ENCODE measurements at places on chromosomes 6 and 20. TPM values are rescaled to one million over a fixed set of nuclear protein-coding genes. Genes with fewer than 3 reads are reported as not detected.

Gene CDC40
- total RNA-seq: 16.2 TPM

Gene PRPF6
- 70.5 TPM for total RNA-seq

- no peak for DNase-seq
- H3K27me3 ChIP-seq: peaks cover 10% of the 10 kb centered on the region
- H3K36me3 ChIP-seq: no peaks in the 10 kb centered on the region
- no peaks in the 10 kb centered on the region for H3K4me1 ChIP-seq
- no peak overlapping the region for H3K4me3 ChIP-seq
These were observed 89.8 kb upstream of the PHACTR3 start for GRCh38 chr20:59514554-59514953.

- H3K27ac ChIP-seq: no peak overlapping the region
- H3K4me1 ChIP-seq: no peaks in the 10 kb centered on the region
- no peaks in the 10 kb centered on the region for H3K27me3 ChIP-seq
- H3K36me3 ChIP-seq: no peaks in the 10 kb centered on the region
These were observed 76.5 kb downstream of the SH3BGRL2 start for GRCh38 chr6:79707621-79708020.

DNA sequence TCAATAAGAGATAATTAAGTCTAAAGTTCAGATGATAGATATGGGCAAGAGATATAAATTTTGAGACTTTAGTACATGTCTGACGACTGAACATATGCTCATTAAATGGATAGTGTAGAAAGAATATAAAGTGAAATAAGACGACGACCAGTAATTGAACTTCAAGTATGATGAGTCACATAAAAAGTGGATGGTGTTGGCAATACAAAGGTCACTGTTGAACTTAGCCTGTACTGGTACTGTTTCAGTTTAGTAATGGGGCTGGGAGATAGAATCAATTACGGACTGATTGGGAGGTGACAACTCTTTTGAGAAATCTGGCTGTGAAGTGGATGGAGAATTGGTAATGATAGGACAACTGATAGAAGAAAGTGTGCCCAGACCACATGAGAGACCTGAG is 68.1 kb downstream of the IBTK start:
- H3K4me3 ChIP-seq: no peak overlapping the region
- no peaks in the 10 kb centered on the region for H3K4me1 ChIP-seq
- H3K27me3 ChIP-seq: no peaks in the 10 kb centered on the region
- DNase-seq: no peak
- H3K27ac ChIP-seq: no peak overlapping the region

DNA sequence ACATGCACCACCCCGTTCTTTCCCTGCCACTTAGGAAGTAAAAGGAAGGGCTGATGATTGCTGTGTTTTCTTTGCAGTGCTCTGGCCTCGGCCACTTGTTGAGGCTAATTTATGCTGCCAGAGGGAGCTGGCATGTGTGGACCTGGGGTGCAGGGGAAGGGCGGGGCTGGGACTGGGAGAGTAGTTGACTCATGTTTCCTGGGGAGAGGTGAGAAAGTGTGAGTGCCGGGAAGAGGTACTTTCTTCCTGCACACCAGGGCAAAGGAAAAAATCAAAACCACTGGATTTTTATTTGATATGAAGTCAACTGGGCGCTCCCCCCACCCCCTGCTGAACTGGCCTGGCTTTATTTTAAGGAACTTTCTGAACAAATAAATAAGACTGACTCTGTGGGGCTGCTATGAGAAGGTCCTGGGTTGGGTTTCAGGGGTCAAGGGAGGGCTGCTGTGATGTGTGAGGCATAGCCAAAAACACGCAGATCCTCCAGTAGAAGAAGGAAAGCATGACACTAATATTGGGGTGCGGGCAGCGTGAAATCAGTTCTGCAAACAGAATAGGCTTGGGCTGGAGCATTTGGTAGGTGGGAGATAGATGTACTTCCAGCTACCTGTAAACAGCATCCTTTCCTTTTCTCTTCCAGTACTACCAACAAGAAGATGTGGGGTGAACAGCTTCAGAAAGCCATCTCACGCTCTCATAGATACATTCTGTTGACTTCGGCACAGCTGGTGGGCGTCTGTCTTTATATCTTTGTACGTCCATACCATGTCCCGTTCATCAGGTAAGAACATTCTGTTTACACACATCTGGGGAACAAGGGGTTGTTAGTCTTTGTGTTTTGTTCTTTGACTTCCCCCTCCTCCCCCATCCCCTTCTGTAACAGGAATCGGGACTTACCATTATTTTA is 87.5 kb downstream of the SYNJ2 start:
- H3K36me3 ChIP-seq: peaks cover 13% of the 10 kb centered on the region
- no peak overlapping the region for H3K4me3 ChIP-seq
- peaks cover 11% of the 10 kb centered on the region for H3K4me1 ChIP-seq
- H3K27ac ChIP-seq: no peak overlapping the region
- no peaks in the 10 kb centered on the region for H3K27me3 ChIP-seq

Data from tibial nerve (tissue), 4 donors.